ENCODE measurements at places on chromosomes 13 and 19.

DNA sequence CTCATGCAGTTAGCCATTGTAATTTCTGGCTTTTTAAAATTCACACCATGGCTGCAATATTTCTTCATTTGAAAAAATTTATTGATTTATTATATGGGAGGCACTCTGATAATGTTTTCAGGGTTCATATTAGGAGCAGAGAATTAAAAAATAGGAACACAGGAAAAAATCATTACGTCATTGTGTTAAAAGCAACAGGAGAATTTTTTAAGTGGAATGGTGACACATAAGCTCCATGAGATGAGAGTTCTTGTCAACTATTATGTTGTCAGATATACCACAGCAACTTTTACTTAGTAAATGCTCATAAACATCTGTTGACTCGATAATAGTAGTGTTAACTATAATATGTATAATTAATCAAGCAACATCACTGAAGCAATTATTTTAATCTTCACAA, 400.1 kb downstream of the TDRD3 start:
- DNase-seq: no peak

DNA sequence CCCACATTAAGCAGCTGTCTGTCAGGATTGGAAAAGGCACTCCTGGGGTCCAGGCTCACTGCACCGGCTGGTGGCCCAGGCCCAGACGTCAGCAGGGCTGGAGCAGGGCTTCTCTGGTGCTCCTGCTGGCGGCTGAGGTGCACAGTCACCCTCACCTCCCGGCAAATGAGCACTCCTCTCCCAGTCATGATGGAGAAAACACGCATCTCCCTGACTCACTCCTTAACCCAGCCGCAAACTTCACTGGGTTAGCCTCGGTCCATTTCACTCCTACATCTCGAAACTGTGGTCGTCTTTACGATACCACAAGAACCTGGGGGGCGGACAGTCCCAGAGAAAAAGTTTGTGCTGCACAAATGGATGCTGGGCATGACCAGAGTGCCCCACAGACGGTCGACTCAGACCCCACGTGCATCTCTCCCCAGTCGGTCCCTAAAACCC, 3.3 kb upstream of the RASA3 start:
- DNase-seq: no peak

GRCh38 chr19:16406356-16406755, 65.4 kb downstream of the EPS15L1 start:
- no peak for DNase-seq

DNA sequence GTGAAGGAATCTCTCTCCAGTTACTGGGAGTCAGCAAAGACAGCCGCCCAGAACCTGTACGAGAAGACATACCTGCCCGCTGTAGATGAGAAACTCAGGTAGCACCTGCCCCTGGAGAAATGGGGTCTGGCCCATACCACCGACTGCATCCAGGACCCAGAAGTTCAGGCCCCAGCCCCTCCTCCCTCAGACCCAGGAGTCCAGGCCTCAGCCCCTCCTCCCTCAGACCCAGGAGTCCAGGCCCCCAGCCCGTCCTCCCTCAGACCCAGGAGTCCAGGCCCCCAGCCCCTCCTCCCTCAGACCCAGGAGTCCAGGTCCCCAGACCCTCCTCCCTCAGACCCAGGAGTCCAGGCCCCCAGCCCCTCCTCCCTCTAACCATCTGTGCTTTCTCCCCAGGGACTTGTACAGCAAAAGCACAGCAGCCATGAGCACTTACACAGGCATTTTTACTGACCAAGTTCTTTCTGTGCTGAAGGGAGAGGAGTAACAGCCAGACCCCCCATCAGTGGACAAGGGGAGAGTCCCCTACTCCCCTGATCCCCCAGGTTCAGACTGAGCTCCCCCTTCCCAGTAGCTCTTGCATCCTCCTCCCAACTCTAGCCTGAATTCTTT, 3.0 kb downstream of the APOC2 start:
- DNase-seq: no peak

- DNase-seq: no peak
These were observed 1060.4 kb downstream of the EFNB2 start for GRCh38 chr13:105474983-105475610.

GRCh38 chr13:75010941-75011340, 471.0 kb downstream of the TBC1D4 start:
- DNase-seq: no peak

GRCh38 chr13:30976025-30976424, 43.6 kb downstream of the TEX26 start:
- DNase-seq: no peak

- DNase-seq: no peak
These were observed 890 bp upstream of the ZNF611 start for GRCh38 chr19:52735734-52736133.

- DNase-seq: no peak
These were observed 7.1 kb downstream of the EEF2 start for GRCh38 chr19:3978145-3978544.

DNA sequence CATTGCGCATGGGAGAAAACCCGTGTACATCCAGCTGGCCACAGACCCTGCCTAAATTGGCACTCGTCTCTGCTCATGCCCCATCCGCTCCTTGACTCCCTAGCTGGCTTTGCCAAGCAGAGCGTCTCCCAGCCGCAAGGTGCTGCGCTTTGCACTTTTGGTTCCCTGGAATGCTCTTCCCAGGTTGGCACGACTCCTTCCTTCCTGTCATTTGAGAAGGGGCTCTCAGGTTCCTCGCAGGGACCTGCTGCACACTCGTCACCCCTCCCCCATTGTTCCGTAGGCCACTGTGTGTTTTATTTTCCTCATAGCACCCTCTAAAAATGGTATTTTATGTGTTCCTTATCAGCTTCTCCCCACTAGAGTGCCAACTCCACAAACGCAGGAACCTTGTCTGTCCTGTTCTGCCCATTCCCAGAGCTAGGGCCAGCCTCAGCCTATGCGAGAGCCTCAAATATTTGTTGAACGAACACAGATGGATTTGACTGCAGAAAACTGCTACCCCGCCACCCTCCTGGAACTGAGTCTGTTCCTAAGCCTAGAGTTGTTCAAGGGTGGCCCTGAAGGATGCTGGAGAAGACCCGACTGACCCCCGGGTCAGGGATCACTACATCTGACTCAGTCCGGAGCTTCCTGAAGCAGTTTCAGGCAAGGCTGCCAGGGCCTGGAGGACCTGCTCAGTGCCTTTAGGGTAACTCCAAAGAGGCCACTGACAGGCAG, 8.4 kb upstream of the CEBPA start:
- no peak for DNase-seq

DNA sequence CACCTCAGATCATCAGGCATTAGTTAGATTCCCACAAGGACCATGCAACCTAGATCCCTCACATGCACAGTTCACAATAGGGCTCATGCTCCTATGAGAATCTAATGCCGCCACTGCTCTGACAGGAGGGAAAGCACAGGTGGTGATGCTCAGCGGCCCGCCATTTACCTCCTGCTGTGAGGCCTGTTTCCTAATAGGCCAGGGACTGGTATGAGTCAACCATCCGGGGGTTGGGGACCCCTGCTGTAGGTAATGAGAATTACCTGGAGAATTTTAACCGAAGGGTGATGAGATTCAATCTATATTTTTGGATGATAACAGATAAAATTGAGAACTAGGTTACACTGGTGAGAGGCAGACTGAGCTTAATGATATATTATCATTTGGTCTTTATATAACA, 101.4 kb downstream of the LACC1 start:
- no peak for DNase-seq

GRCh38 chr19:31290931-31291590, 58.2 kb downstream of the TSHZ3 start:
- DNase-seq: no peak
